ENCODE measurements at places on chromosomes 13 and 19. TPM values are rescaled to one million over a fixed set of nuclear protein-coding genes. Genes with fewer than 3 reads are reported as not detected.
A peak's percentile ranks its signal among the peaks of the same experiment; 100 is the strongest.

- DNase-seq: peak; percentile 16
These were observed 1.4 kb downstream of the HNRNPUL1 start for GRCh38 chr19:41265395-41266153.

GRCh38 chr19:12639901-12640613 is 26.5 kb downstream of the MAN2B1 start:
- DNase-seq: peak; percentile 62

- no peak for DNase-seq
These were observed 7.1 kb upstream of the GRTP1 start for GRCh38 chr13:113371061-113371460.

The LRRC25 gene
- 1.3 TPM for polyA plus RNA-seq

DNA sequence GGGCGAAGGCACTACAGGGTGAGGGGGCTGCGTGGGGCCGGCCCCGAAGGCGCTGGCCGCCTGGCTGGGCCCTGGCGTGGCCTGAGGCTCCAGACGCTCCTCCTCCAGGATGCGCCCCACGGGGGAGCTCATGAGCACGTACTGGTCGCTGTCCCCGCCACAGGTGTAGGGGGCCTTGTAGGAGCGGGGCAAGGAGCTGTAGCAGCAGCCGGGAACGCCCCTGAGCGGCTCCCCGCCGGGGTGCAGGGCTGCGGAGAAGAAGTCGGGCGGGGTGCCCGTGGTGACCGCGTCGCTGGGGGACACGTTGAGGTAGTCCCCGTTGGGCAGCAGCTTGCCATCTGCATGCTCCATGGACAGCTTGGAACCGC is 3.0 kb downstream of the IRS2 start:
- no peak for DNase-seq

All from left renal pelvis (tissue), 4 donors.